ENCODE measurements at places on chromosomes 2 and 18.

DNA sequence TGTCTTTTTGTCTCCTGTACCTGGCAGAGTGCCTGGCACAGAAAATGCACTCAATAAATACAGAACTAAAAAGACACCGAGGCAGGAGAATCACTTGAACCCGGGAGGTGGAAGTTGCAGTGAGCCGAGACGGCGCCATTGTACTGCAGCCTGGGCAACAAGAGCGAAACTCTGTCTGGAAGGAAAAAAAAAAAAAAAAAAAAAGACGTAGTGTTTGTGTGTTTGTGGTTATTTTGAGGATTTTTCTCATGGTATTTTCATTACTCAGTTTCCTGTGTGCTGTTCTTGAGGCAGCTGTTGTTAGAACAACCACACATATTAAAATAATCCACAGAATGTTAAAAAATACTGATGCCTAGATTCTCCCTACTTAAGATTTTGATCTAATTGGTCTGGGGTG is 519.2 kb upstream of the SPHKAP start:
- DNase-seq = no peak

DNA sequence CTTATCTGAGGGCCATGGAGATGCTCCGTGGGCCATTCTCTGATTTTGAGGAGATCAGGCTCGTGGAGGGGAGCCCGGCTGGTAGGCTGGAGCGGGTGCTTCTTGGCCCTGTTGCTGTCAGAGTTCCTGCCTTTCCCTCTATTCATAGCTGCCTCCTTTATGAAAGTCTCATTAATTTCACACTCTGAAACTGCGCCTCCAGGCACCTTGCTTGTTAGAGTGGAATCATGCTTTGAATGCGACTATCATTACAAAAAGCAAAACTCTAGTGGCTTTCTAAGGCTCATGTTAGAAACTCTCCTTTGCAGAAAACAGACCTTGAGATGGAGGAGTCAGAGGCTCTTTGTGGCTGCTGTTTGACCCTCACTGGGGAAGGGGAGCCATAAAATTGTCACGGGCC is 131.0 kb upstream of the SNTG2 start:
- no peak for DNase-seq

DNA sequence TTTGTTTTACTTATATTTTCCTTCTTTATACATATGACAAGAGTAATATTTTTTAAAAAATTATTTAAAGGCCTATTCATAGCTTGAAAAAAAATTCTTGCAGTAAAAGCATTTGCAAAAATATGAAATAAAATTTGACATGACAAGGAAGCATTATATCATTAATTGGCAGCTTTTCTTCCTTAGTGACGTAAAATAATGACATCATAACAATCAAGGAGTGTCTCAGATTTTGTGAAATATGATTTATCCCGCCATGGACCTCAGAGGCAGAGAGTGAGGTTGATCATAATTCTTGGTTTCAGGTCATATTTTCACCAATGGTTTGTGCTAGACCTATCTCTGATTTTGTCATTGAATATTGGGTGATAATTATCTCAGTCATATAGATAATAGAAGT is 176.0 kb downstream of the MIB1 start:
- DNase-seq = no peak

DNA sequence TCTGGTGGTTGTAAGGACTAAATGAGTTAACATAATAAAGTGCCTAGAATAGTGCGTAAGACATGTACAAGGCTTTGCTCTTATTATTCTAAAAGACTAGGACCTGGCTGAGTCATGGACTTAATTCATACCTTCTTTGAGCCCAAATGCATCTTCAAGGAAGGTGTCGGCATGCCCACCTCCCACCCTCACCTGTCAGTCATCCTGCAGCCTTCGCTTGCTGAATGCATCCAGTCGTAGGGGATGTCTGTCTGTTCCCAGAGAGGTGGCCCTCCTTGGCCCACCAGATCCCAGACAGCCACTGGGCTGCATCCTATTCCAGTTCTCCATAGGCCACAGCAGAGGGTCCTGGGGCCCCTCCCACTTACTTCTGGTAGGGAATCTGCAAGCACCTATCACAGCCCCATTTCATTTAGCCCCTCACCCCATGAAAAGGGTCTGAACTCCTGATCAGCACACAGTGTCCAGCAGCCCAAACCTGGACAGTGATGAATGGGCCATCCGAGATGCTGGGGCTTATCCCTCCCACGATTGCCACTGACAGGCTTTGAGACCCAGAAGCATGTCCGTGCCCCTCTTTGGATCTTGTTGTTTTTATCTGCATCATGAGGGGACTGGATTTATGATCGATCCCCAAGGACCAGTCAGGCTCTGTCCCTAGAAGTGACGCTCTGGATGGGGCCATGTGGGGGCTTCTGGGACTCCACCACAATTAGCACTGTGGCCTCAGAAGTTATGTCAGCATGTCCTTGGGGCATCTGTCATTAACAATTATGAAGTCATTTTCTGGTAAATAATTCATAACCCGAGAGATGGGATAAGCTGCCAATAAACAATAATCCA is 101.1 kb downstream of the KLHL29 start:
- DNase-seq = no peak

DNA sequence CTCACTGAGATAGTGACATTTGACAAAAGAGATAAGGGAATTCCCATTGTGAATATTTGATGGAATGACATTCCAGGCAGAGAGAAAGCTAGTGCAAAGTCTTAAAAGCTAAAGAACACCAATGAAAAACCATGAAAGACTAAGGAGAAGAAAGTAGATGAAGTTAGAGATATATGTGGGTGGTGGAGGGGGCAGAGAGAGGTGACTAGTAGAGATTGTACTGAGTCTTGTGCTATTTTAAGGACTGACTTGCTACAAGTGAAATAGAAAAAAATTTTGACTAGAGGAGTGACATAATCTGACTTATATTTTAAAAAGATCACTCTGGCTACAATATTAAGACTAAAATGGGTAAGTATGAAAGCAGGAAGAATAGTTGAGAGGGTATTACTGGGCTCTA is 35.3 kb upstream of the GULP1 start:
- no peak for DNase-seq

All from MV-4-11 (cell line).